GM23338 (cell line): ENCODE measurements at places on chromosomes 2 and 18. TPM values are rescaled to one million over a fixed set of nuclear protein-coding genes. Genes with fewer than 3 reads are reported as not detected.

The FAM228A gene
- 0.12 and 0.35 TPM in 2 replicates for total RNA-seq

The PDE11A gene
- total RNA-seq: 0.73 and 1.7 TPM in 2 replicates

The CRYGC gene
- total RNA-seq: not detected in 2 replicates

The GALM gene
- 14.9 and 21.6 TPM in 2 replicates for total RNA-seq

The SOX11 gene
- 26.3 and 26.5 TPM in 2 replicates for total RNA-seq

The AMER3 gene
- 0.49 and 0.62 TPM in 2 replicates for total RNA-seq

The GULP1 gene
- total RNA-seq: 181 and 200 TPM in 2 replicates

The SAG gene
- not detected in 2 replicates for total RNA-seq

The ALS2 gene
- total RNA-seq: 35.3 and 43.3 TPM in 2 replicates

The LMAN1 gene
- 94.3 and 111 TPM in 2 replicates for total RNA-seq

The ACADL gene
- total RNA-seq: 0.39 TPM in 1 of 2 replicates, not detected in the other

The TM4SF20 gene
- not detected in 2 replicates for total RNA-seq

The MRO gene
- 0.80 and 2.0 TPM in 2 replicates for total RNA-seq

The SERPINB2 gene
- total RNA-seq: not detected in 2 replicates

The FOXD4L1 gene
- total RNA-seq: not detected in 2 replicates

The POTEI gene
- 0.08 and 0.56 TPM in 2 replicates for total RNA-seq

The MAP4K4 gene
- total RNA-seq: 77.2 and 99.2 TPM in 2 replicates

The SLC25A12 gene
- 10.7 and 14.8 TPM in 2 replicates for total RNA-seq

The SCN9A gene
- total RNA-seq: 8.8 and 10.5 TPM in 2 replicates

The STARD6 gene
- total RNA-seq: not detected in 2 replicates

The PID1 gene
- 2.4 and 4.0 TPM in 2 replicates for total RNA-seq

The ZNF385B gene
- total RNA-seq: 1.4 and 1.5 TPM in 2 replicates

The ELOA2 gene
- total RNA-seq: not detected in 2 replicates

The SERPINB4 gene
- 1.1 and 1.2 TPM in 2 replicates for total RNA-seq

The CHRNG gene
- total RNA-seq: not detected in 2 replicates

The RRM2 gene
- total RNA-seq: 118 and 119 TPM in 2 replicates

The IL1RN gene
- not detected in 2 replicates for total RNA-seq

The NT5DC4 gene
- not detected in 2 replicates for total RNA-seq

The UGT1A8 gene
- 0.45 TPM in 1 of 2 replicates, not detected in the other for total RNA-seq

The CD207 gene
- total RNA-seq: not detected in 2 replicates

The KCNG2 gene
- 0.52 TPM in 1 of 2 replicates, not detected in the other for total RNA-seq

The ADRA2B gene
- 5.9 and 7.9 TPM in 2 replicates for total RNA-seq

The TPO gene
- total RNA-seq: not detected in 2 replicates

The CFAP221 gene
- 0.23 and 0.42 TPM in 2 replicates for total RNA-seq

The C1QL2 gene
- total RNA-seq: 0.69 and 1.2 TPM in 2 replicates

The MARCHF4 gene
- total RNA-seq: 1.1 and 1.2 TPM in 2 replicates

The HMSD gene
- total RNA-seq: 0.54 and 2.6 TPM in 2 replicates

The MTCL1 gene
- total RNA-seq: 35.1 and 45.0 TPM in 2 replicates

The HOXD4 gene
- total RNA-seq: not detected in 2 replicates

The VWC2L gene
- not detected in 2 replicates for total RNA-seq

The HOXD13 gene
- total RNA-seq: 0.47 TPM in 1 of 2 replicates, not detected in the other

The FSIP2 gene
- total RNA-seq: 2.9 and 3.8 TPM in 2 replicates
